PC-3 (cell line): ENCODE measurements at places on chromosomes 2 and 18. TPM values are rescaled to one million over a fixed set of nuclear protein-coding genes. Genes with fewer than 3 reads are reported as not detected.

- DNase-seq: peak; percentile 54
Observed at GRCh38 chr2:190911813-190912212, 31.2 kb downstream of the GLS start.

- no peak for DNase-seq
Observed at GRCh38 chr2:43853141-43854081, 14.6 kb downstream of the ABCG8 start.

Gene ADCY3
- 52.0 and 70.3 TPM in 2 replicates for total RNA-seq

DNA sequence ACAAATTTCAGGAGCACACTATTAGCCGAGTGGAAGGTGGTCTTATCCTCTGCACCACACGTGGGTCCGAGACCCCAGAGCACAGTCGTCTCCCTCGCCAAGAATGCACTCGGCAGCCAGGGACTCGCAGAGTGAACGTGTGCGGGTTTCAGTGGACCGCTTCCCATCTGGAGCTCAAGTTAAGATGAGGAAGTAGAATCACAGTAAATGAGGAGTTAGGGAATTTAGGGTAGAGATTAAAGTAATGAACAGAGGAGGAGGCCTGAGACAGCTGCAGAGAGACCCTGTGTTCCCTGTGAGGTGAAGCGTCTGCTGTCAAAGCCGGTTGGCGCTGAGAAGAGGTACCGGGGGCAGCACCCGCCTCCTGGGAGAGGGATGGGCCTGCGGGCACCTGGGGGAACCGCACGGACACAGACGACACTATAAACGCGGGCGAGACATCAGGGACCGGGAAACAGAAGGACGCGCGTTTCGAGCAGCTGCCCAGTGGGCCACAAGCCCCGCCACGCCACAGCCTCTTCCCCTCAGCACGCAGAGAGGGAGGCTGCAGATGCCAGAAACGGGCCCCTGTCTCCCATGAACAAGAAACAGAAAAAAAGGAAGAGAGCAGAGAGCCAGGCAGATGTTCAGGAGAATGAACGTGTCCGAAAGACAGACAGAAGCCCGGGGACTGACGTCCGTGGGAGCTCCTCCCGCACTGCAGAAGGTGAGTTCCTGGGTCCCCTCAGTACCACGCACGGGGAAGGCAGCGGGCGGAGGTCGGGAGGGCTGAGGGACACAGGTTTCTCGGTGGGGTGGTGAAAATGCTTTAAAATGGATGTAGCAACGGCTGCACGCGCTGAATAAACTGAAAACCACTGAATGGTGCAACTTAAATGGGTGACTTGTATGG, 5.4 kb upstream of the KCNG2 start:
- DNase-seq: no peak

DNA sequence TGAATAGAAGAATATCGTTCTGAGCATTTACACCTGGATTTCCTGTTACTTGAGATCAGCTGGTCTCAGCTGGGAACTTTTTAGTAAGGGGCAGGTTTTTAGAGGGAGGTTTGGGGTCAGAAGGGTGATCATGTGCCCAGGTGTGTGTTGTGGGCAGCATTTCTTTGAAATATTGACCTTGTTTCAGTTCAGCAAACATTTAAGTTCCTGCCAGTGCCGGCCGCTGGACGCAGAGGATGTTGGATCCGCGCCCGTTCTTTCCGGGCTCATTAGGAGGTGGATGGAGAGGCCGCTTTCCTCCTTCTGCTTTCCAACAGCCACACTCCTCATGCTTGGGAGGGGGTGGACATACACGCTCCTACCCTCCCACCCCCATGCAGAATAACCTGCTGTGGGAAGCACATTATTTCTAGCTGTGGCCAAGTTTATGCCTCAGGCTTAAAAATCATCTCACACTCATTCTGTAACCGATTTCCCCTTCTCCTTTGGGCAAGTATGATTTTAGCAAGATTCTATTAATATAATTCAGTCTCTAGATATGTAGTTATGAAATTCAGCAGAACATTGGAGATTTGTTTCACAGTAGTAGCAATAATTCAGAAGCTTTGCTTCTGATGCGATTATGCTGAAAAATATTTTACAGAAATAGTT, 131.4 kb downstream of the ZNF236 start:
- DNase-seq: no peak

DNA sequence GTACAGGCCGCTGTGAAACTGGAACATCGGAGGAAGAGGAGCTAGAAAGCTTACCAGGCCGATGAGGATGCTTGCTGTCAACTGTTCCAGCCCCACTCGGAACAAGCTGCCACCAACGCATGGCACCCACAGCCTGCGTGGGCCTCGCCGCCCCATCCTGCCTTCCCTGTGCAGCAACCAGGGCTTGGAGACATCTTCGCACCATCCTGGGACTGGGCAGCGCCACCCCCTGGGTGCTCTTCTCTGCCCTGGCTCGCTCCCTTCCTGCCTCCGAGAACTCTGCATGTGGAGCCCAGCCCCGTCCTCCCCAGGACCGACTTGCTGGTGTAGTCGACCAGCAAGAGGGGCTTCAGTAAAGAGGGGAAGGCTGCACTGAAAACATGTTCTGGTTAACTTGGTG, 10.8 kb downstream of the TMEM18 start:
- no peak for DNase-seq

- DNase-seq: no peak
Observed at GRCh38 chr2:86750240-86750839, 30.2 kb downstream of the RMND5A start.

GRCh38 chr2:34664266-34664665, 1065.2 kb upstream of the FAM98A start:
- no peak for DNase-seq

Gene KCNG2
- total RNA-seq: not detected in 2 replicates

Gene ABCB11
- 0.11 and 0.29 TPM in 2 replicates for total RNA-seq

DNA sequence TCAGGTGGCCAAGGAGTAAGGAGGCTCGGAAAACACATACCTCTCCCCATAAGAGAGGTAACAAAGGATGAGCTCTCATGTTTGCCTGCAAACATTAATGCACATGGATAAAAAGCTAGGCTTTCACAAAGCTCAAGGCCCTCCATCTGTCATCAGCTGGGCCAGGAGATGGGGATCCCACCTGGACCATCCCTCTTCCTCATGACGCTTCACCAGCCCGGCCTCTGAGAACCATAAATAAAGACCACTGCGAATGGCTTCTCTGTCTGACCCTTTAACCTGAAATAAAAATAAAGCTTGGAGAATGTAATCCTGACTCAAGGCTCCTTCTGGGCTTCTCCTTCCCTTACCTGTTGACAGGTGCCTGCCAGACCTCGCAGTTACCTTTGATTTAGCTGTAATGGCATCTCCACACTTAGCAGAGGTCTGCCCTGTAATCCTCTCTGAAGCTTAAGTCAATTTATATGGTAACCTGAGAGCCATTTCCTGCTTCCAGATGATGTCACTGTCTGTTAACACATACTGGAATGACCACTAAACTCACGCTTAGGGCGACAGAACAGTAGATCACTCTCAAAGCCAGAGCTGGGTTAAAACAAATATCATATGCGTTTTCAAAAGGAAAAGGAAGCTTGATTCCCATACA, 29.3 kb upstream of the FOXI3 start:
- peak; percentile 45 for DNase-seq

Gene CXCR2
- not detected in 2 replicates for total RNA-seq

DNA sequence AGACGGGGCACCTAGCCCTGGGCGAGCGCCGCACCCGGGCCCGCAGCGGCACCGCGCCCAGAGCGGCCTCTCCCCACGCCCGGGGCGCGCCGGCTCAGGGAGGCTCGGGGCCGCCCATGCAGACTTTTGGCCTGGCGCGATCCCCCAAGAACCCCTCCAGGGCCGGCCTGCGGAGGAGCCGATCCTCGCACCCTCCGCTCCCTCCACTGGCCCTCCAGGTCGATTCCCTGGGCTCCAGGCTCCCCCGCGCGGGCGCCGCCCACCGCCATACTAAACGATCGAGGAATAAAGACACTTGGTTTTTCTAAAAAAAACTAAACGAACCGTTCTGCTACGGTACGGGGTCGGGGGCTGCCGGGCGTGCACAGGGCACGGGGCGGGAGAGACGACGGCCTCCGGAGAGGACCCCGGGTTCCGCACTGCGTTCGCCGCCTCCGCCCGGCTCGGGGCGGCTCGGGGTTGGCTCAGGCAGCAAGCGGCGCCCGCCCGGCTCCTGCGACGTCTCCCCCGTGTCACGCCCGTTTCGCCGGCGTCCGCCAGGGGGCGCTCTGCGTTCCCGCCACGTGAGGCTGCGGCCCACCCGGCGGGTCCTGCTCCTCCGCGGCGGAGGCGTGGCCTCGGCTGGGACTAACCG, 365 bp upstream of the KHK start:
- peak; percentile 96 for DNase-seq

GRCh38 chr2:159961037-159961436, 101.4 kb downstream of the PLA2R1 start:
- DNase-seq: peak; percentile 39

DNA sequence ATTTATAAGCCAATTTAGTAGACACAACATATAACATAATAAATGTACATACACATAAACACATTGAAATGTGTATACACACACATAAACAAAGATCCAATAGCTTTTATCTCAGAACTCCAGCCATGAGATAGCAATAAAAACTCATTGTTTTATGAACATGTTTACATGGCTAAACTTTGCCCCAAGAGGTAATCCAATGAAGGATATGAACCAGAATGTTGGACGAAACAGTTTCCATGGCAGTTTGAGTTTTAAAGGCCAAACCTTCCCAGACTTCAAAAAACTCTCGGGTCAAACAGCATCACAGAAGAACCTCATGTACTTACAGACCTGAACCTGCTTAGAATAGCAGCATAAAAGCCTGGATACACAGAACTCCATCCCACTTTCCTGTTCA, 97.2 kb upstream of the WDR75 start:
- no peak for DNase-seq

DNA sequence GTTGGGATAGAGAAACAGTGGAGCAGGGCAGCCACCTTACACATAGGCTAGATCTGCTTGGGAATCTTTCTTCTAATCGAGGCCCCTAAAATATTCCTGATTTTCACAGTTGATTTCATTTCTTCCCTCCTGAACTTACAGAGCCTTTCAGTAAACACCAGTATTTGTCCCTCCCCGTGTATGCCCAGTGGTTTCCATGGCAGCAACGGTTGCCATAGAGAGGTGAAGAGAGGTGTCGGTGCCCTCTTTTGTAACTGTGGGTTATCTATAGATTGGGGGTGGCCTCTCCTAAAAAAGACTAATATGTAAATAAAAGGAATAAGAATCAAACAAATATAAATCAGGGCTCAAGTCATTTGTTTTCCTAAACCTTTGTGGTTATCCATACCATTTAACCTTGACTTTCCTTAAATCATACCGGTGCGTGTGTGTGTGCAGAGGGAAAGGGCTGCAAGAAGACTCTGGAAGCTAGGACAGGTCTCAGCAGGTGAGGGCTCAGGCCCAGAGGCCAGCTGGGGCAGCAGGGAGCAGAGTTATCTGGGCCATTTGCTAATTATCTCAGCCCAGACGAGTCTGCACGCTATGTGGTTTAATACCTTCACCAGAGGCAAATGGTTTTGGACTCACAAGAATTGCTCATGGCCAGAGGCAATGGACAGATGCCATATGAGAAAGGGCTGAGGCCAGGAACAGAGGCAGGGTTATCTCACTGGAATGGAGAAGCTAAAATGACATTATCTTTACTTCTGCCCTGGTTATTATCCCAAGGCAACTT, 35.5 kb downstream of the LIPG start:
- DNase-seq: no peak

Gene DCC
- total RNA-seq: not detected in 2 replicates
